ENCODE measurements at places on chromosomes 5 and 9.

GRCh38 chr5:56651893-56652292 is 163.5 kb upstream of the MAP3K1 start:
- no peak for DNase-seq

GRCh38 chr9:92360083-92360482 is 34.3 kb downstream of the CENPP start:
- DNase-seq: no peak

- DNase-seq: no peak
Observed at GRCh38 chr5:77957-78804, 13.8 kb upstream of the PLEKHG4B start.

- DNase-seq: no peak
Observed at GRCh38 chr9:103902263-103902662, 191.8 kb upstream of the SMC2 start.

- no peak for DNase-seq
Observed at GRCh38 chr9:106468431-106468830, 394.5 kb upstream of the ZNF462 start.

- no peak for DNase-seq
Observed at GRCh38 chr5:160285316-160285715, 27.0 kb downstream of the CCNJL start.

GRCh38 chr5:133861161-133861737 is 107.2 kb downstream of the C5orf15 start:
- no peak for DNase-seq

DNA sequence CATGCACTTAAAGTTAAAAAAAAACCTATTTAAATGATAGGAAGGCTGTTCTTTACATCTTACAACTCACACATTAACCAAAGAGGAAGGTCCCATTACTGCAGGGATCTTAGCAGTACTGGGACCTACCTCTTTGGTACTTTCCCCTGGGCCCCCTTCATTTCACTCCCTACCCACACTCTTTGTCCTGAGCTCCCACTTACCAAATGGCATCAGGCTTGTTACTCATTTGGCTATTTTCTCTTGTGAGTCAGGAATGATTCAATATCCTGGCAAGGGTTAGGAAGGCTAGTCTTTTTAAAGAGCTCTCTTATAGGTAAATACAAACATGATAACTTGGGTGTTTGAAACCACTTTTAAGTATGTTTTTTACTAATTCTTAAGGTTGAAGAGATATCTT is 117.4 kb upstream of the ELL2 start:
- no peak for DNase-seq

- peak; percentile 16 for DNase-seq
Observed at GRCh38 chr5:54895816-54896341, 89.5 kb downstream of the ESM1 start.

GRCh38 chr5:5716665-5717064 is 294.2 kb downstream of the ICE1 start:
- no peak for DNase-seq

DNA sequence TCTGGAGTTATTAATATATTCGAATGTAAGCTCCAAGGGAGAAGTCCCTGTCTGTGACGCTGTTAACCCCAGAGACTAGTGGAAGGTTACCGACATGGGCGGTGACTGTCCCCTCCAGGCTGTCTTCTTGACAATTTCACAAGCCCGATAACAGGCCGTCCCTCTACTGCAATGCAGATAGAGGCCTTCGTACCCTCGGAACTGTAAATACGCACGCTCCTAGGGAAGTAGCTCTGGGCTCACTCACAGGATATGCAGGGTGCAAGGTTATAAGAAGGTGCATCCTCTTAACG is 680 bp upstream of the RFK start:
- DNase-seq: peak; percentile 22

DNA sequence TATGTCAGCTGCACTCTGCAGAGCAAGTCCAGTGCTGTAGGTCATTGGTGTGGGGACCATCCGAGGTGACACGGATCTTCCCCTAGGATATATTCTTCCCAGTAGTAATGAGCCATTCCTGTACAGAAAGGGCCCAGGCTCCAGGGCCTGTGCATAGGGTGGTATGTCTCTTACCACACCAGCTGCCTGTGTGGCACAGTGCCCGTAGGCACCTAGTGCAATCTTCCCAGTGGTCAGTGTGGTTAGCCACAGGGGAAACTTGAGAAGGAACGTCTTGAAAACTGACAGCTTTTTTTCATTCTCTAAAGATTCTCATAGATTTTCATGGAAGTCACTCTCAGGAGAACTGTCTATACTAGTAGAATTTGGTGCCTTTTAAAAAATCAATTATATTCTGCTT is 39.8 kb downstream of the CYSTM1 start:
- no peak for DNase-seq

DNA sequence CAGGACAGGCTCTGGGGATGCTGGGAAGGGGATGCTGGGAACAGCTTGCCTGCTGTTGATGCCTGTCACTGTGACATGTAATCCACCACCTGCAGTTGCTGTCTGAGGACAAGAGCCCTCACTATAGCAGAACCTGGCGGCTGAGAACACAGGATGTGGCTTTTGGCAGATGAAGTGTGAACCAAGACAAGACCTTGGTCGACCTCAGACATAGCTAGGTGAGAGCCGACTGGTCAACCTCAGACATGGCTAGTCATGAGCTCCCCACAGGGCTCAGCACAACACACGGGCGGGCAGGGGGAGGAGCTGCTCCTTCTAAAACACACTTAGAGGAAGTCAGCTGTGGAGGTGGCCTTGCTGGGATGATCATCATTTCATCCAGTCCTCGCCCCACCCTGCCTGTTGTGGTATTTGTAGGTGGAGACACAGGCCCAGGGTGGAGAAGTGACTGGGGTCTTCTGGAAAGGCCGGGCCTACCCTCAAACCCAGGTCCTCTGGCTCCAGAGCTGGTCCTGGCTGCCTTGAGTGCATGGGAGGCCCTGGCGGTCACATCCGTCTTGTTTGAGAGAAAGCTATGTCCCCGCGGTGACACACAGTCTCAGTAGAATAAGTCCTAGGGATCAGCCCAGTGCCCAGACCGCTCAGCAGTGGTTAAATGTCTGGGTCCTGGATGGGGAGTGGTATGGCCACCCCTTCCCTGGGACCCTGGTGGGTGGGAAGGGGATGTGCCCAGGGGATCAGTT is 6.1 kb downstream of the SUSD3 start:
- DNase-seq: no peak

GRCh38 chr5:35853631-35854030 is 3.1 kb upstream of the IL7R start:
- DNase-seq: no peak

GRCh38 chr9:96071076-96071814 is 195.8 kb downstream of the ERCC6L2 start:
- no peak for DNase-seq

GRCh38 chr5:172303572-172304335 is 20.2 kb upstream of the UBTD2 start:
- DNase-seq: no peak

DNA sequence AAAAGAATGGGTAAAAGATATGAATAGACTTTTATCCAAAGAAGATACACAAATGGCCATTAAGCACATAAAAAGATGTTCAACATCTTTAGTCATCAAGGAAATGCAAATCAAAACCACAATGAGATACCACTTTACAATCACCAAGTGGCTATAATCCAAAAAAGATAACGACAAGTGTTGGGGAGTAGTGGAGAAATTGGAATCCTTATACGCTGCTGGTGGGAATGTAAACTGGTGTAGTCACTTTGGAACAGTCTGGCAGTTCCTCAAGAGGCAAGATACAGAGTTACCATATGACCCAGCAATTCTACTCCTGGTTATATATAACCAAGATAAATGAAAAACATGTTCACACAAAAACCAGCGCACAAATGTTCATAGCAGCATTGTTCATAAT is 234.9 kb downstream of the SPATA31D1 start:
- no peak for DNase-seq

DNA sequence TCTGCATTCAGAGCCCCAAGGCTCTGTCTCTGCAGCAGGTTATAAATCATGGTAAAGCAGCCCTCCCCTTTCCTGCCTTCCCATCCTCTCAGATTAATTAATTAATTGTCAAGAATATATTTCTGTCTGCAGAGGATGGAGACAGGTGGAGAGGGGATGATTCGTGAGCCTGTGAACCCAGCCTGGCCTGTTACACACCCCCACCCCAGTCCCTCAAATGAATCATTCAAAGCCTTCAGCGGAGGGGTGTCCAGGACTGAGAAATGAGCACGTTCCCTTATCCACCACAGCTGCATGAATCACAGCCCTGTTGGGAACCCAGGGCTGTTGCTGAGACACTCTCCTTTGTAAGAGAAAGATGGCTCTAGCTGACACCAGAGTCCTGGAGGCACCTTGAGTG is 56.0 kb downstream of the NIPAL4 start:
- DNase-seq: no peak

GRCh38 chr9:135586601-135587109 is 25.1 kb downstream of the PAEP start:
- DNase-seq: no peak

- no peak for DNase-seq
Observed at GRCh38 chr5:135213466-135214239, 179.6 kb upstream of the PITX1 start.

GRCh38 chr5:138408023-138408422 is 30.8 kb upstream of the REEP2 start:
- DNase-seq: no peak

- no peak for DNase-seq
Observed at GRCh38 chr5:2282034-2282690, 399.4 kb upstream of the IRX4 start.

Data from DMS79 treated with DMSO at 0.1 percent for 48 hours (cell line).